ENCODE measurements at places on chromosomes 3 and 15. TPM values are rescaled to one million over a fixed set of nuclear protein-coding genes. Genes with fewer than 3 reads are reported as not detected.

Gene WNT5A
- 90.4 TPM for total RNA-seq

Gene PEX5L
- total RNA-seq, result not detected

Gene SPINK8
- total RNA-seq, result not detected

Gene ITGA11
- total RNA-seq, result 0.19 TPM

Gene PIERCE2
- total RNA-seq, result not detected

Gene GOLGA8J
- not detected for total RNA-seq

DNA sequence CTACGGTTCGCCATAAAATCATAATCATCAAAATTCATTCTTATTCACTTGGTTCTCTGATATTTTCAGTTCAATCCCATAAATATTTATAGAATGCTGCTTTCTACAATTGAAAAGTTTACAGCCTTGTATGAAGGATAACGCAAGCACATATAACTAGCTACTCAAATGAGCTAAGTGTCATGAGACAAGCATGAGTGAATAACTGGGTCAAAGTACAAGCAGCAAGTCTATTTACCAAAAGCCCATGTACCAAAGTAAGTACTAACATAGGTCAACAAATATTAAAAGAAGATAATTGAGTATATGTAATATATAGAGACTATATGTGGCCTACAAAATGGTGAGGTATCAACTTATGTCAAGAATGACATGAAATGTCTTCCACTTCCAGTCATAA is 596.6 kb downstream of the GBE1 start:
- no peaks in the 10 kb centered on the region for H3K36me3 ChIP-seq
- no peaks in the 10 kb centered on the region for H3K4me1 ChIP-seq
- no peak overlapping the region for H3K4me3 ChIP-seq
- no peaks in the 10 kb centered on the region for H3K27me3 ChIP-seq
- DNase-seq, result no peak
- no peak overlapping the region for H3K27ac ChIP-seq

- H3K27me3 ChIP-seq, result no peaks in the 10 kb centered on the region
- no peak for DNase-seq
- H3K27ac ChIP-seq, result no peak overlapping the region
- H3K36me3 ChIP-seq, result no peaks in the 10 kb centered on the region
These were observed 77.8 kb downstream of the EFL1 start for GRCh38 chr15:82184776-82185175.

- DNase-seq, result no peak
- H3K36me3 ChIP-seq, result no peaks in the 10 kb centered on the region
- peaks cover 99% of the 10 kb centered on the region for H3K27me3 ChIP-seq
- no peak overlapping the region for H3K27ac ChIP-seq
These were observed 26.8 kb upstream of the ZBTB38 start for GRCh38 chr3:141341536-141341935.

GRCh38 chr3:123331006-123331405 is 117.9 kb downstream of the ADCY5 start:
- H3K27ac ChIP-seq, result peak overlapping the region; percentile 76
- H3K27me3 ChIP-seq, result no peaks in the 10 kb centered on the region
- no peak for DNase-seq

Measured in esophagus squamous epithelium (tissue), 5 donors.